ENCODE measurements at places on chromosomes 12 and 14.

GRCh38 chr14:59026081-59026480 is 162.4 kb upstream of the DAAM1 start:
- DNase-seq: no peak

DNA sequence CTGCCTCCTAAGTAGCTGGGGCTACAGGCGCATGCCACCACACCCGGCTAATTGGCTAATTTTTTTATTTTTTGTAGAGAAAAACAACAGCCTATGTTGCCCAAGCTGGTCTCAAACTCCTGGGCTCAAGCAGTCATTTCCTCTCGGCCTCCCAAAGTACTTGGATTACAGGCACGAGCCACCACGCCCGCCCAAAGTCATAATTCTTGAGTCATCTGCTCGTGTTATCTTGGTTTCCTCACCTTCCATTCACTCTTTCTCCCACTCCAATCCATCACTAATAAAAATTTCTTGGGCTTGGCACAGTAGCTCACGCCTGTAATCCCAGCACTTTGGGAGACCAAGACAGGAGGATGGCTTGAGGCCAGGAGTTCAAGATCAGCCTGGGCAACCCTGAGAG is 32.0 kb downstream of the ITGA7 start:
- no peak for DNase-seq

DNA sequence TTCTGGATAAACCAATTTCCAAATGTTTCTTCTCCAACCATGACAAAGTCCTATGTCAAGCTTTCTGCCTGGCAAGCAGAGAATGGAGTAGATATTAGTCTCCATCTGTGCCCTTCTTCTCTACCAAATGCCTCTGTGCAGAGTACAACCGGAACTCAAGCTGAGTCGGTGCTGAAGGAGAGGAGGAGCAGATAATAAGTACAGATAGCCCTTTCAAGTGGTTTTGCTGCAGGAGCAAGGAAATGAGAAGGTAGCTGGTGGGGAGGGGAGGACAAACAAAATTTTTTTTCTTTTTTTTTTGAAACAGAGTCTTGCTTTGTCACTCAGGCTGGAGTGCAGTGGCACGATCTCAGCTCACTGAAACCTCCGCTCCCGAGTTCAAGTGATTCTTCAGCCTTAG is 14.2 kb upstream of the HELB start:
- DNase-seq: no peak

DNA sequence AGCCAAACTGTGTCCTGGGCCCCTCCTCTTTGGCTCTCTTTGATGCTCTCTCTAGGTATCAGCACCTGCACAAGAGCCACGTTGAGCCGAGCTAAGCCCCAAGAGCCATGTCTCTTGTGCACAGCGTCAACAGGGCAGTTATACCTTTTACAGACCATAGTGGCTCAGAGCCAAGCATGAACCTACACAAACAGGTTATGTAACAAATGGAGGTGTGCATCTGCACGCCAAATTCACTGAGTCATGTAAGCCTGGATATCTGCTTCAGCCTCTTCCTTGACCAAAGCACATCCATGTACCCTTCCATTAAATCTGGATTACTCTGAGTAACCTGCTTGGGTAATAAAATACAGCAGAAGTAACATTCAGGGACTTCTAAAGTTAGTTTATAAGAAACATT is 509.7 kb downstream of the NAV3 start:
- no peak for DNase-seq

DNA sequence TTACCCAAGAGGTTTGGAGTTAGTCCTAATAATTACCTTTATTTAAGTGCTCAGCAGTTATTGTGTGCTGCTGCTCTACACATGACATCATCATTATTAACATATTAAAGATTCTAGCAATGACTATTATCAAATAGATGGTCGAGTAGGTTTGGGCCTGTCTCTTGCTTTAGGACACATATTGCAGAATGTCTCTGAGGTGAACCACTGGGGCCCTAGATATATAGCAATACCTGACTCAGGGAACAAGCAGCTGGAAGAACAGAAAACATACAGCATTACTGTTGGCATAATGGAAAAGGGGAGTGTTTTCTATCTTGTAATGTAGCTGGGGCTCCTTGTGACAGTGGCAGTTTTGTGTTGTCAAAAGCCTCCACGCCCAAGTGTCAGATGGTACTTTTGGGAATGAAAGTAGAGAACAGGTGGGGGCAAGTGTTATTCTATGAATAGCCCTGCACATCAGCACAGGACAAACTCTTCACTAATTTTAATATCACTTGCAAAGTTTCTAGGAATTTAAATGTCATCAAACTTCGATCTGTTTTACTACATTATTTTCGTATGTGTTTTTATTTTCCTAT is 54.6 kb downstream of the C12orf56 start:
- DNase-seq: no peak

DNA sequence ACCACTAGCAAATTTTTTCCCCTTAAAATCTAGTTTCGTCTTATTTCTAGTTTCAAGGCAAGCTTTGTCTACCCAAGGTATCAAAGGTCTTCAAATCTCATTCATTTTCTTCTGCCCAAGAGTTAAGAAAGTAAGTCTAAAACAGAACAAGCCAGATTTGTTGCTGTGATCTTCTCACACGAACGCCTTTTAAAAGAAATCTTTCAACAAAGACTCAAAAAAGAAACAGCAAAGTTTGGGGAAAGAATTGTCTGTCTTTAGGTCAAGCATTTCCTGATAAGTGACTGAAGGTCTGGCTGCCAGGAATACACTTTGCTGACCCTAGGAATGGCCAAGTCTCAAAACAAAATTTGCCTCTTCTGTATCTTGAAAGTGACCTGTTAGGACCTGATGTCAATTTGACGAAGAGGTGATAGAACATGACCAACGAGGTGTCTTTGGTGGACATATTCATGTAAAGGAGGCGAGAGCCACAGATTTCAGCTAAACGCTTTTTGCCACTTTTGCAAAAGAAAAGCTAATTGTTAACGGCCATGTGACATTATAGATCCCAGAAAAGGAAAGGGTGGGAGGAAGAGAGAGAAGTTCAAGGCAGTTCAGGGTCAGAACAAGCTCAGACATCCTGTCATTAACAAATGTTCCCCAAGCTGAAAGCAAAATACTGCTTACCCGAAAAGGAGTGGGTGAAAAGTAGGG is 1.7 kb downstream of the CDK17 start:
- no peak for DNase-seq

GRCh38 chr14:64654901-64655300 is 49.3 kb upstream of the PLEKHG3 start:
- no peak for DNase-seq

DNA sequence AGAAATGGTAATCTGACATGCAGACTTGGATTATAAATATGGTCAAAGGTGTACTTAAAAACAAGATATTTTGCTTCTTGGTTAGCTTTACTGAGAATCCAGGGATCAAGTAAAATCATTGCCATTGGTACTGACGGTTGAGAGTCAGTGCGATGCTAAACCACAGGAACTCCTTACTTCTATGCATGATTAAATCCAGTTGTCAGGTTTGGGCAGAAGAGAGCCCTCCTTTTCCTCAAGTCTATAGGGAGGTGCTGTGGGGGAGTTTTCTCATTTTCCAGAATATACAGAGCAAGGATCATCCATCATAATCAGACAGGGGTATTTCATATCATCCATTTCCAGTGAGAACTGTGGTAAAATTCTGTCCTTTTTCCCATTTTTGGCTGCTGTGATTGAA is 839.1 kb downstream of the NRXN3 start:
- DNase-seq: no peak

GRCh38 chr12:113812411-113813228 is 153.5 kb downstream of the RBM19 start:
- no peak for DNase-seq

DNA sequence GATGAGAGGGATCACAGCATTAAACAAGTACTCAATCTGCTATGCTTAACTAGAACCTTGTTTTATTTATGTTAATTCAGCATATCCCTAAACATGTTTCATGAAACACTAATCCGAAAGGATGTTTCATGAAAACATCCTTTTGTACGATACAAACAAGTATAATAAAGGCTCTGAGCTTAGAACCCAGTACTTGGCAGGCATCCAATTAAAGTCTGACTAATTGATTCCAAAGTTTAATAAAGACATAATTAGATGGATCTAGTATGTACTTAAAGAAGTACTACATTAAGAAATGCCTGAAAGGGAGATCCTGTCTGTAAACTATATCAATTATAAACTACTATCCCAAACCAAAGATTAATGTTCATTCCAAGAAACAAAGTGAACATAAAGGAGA is 51.8 kb downstream of the SCAF11 start:
- no peak for DNase-seq

DNA sequence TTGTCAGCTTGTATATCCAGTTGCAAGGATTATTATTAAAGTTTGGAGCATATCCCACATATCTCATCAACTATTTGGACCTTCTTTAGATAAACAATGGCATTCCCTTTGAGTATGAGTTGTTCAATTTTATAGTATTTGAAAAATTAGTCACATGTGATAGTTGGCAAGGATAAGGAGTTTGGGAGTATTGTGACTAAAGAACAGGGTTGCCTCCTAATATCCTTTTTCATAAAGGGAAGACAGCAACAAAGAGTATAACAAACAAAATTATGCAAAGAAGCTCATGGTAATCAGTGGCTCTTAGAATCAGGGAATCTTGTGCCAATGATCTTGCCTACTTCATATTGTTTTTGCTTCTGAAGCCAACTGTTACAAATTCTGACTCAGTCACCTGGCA is 31.2 kb upstream of the KCNH5 start:
- no peak for DNase-seq

- DNase-seq: no peak
Observed at GRCh38 chr12:75819512-75819911, 212.1 kb downstream of the PHLDA1 start.

DNA sequence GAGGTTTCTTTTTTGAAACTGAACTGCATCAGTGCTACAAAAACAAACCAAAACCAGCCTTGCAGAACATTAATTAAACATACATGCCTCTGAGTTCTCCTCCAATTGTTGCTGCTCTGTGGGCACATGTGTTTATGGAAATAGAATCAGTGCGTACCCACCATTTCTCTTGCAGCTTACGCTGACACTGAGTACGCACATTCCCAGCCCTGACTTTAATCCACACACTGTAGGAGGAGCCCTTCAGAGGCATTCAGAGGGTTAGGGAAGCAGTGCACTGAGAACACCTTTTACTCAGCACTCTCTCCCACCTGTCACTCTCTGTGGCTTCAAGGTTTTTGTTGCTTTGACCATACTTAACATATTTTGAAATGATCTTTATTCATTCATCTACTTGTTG is 250.5 kb upstream of the PWP1 start:
- DNase-seq: no peak

- DNase-seq: no peak
Observed at GRCh38 chr14:103696070-103696402, 19.2 kb downstream of the XRCC3 start.

GRCh38 chr14:65439117-65439516 is 26.6 kb downstream of the FUT8 start:
- DNase-seq: no peak

GRCh38 chr12:51216642-51217041 is 1.2 kb downstream of the POU6F1 start:
- DNase-seq: no peak

GRCh38 chr14:49881350-49882001 is 11.4 kb upstream of the ARF6 start:
- no peak for DNase-seq

GRCh38 chr14:34449819-34450541 is 12.1 kb downstream of the SPTSSA start:
- DNase-seq: no peak

Measured in stimulated activated CD4-positive, alpha-beta T cell treated with anti-CD3 and anti-CD28 coated beads, Interleukin-12 subunit alpha, Interleukin-12 subunit beta, amount 100 ng/mL, for 48 hours (primary cell).